Thoracic aorta (tissue), 2 donors: ENCODE measurements at places on chromosomes 11 and 22. TPM values are rescaled to one million over a fixed set of nuclear protein-coding genes. Genes with fewer than 3 reads are reported as not detected.
A peak's percentile ranks its signal among the peaks of the same experiment; 100 is the strongest.

CPT1A gene
- total RNA-seq = 75.3 TPM

IRAG1 gene
- total RNA-seq = 393 TPM

RASGRP2 gene
- 89.1 TPM for total RNA-seq

MPPED1 gene
- total RNA-seq = not detected

FOLR2 gene
- total RNA-seq = 118 TPM

- H3K27ac ChIP-seq = no peak overlapping the region
- no peak overlapping the region for H3K4me3 ChIP-seq
- no peaks in the 10 kb centered on the region for H3K4me1 ChIP-seq
- H3K36me3 ChIP-seq = no peaks in the 10 kb centered on the region
- no peak for DNase-seq
These were observed 24.5 kb upstream of the CCDC134 start for GRCh38 chr22:41775976-41776375.

DNA sequence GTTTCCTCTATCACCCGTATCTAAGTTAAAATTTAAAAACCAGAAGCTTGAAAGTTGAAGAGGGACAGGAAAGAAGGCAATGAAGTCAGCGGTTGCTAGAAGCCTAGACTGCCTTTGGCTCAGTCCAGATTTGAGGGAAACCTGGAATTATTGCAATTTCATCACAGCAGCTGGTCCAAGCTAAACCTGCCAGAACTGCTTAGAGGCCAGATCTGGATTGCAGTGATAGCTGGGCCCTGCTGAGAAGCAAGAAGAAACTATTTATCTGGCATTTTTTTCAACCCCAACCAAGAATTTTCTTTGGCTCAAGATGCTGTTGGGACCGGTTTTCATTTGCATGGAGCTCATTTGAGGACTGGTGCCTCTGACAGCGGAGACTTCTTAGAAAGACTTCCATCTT is 121.5 kb upstream of the TEAD1 start:
- H3K27ac ChIP-seq = peak overlapping the region; percentile 31
- peaks cover 34% of the 10 kb centered on the region for H3K4me1 ChIP-seq
- H3K27me3 ChIP-seq = no peaks in the 10 kb centered on the region
- H3K36me3 ChIP-seq = no peaks in the 10 kb centered on the region
- no peak overlapping the region for H3K4me3 ChIP-seq

DNA sequence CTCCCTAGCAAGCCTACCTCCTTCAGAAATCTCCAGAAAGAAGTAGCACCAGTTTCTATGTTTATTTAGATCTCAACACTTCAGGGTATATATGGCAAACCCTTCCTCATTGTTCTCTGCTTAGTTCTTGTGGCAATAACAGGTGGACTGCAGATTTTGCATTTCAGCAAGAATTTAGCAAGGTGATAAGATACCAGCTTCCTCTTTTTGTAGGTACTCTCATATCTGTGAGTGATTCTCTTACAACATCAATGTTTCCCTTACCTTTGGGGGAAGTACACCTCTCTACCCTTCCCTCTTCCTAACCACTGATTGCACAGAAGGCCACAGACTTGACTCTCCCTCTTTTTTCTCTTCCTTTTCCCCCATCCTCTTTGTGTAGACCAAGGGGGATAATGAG is 230.9 kb upstream of the SESN3 start:
- no peaks in the 10 kb centered on the region for H3K36me3 ChIP-seq
- H3K27ac ChIP-seq = no peak overlapping the region
- no peaks in the 10 kb centered on the region for H3K27me3 ChIP-seq

GRCh38 chr11:92826603-92827002 is 142.8 kb upstream of the MTNR1B start:
- H3K27me3 ChIP-seq = no peaks in the 10 kb centered on the region
- H3K4me3 ChIP-seq = no peak overlapping the region
- no peak for DNase-seq
- no peaks in the 10 kb centered on the region for H3K36me3 ChIP-seq
- H3K27ac ChIP-seq = no peak overlapping the region

GRCh38 chr11:107851704-107852310 is 6.8 kb downstream of the SLC35F2 start:
- DNase-seq = no peak
- no peaks in the 10 kb centered on the region for H3K4me1 ChIP-seq
- no peaks in the 10 kb centered on the region for H3K27me3 ChIP-seq

DNA sequence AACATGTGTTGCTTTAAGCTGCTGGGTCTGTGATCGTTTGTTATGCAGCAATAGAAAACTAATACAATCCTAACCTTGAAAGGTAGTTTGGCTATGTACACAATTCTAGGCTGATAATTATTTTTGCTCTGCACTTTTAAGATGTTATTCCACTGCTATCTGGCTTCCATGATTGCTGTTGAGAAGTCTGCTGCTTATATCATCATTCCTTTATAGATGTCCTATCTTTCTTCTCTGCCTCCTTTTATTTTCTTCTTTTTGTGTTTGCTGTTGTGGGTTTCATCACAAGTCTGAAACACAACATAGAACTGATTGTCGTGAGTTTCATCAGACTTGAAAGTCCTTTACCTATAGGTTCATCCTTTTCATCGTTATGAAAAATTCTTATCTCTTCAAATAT is 24.1 kb downstream of the FXYD6 start:
- H3K4me3 ChIP-seq = no peak overlapping the region
- no peaks in the 10 kb centered on the region for H3K27me3 ChIP-seq
- no peaks in the 10 kb centered on the region for H3K36me3 ChIP-seq
- H3K27ac ChIP-seq = no peak overlapping the region
- DNase-seq = no peak

DNA sequence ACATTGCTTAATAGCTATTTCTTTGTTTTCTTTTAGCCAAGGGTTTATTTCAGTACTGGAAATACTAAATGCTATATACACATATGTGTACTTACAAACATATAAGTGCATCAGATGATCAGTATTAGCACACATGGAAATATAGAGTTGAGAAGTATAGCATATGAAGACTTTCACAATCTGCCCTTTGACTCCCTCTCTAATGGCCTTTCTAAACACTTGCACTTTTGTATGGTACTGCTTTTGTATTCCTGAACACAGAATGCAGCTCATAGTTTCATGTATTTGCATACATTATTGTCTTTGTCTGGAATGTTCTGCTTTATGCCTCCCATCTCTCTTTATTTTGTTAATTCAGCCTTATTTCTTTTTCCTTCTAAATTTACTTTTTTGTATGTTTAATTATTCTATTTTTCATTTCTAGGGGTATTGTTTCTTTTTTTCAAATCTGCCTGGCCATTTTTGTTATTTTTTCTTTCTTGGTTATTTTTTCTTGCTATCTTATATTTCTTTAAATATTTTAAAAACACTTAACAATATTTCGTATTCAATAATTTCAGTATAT is 28.8 kb downstream of the ACER3 start:
- H3K4me3 ChIP-seq = no peak overlapping the region
- no peaks in the 10 kb centered on the region for H3K4me1 ChIP-seq
- DNase-seq = no peak
- H3K36me3 ChIP-seq = no peaks in the 10 kb centered on the region

DNA sequence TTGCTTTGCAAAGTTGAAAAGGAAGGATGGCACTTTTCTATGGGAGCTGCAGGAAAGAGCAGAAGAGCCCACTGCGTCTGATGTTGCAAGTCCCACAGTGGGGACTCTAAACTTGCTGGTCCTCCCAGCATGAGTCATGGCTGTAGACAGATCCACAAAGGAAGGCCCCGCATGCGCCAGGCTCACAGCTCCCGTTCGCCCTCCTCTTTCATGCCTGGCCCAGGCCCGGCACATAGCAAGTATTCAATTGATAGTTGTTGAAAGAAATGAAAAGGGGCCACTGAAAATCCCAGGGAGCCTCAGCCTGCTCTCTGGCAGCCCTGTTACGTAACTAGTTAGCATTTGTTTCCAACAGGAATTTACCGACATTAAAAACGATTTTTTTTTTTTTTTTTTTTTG is 18.9 kb downstream of the AP1B1 start:
- no peaks in the 10 kb centered on the region for H3K27me3 ChIP-seq
- peak overlapping the region; percentile 17 for H3K27ac ChIP-seq
- H3K4me3 ChIP-seq = no peak overlapping the region
- H3K4me1 ChIP-seq = peaks cover 2% of the 10 kb centered on the region
- no peak for DNase-seq

DNA sequence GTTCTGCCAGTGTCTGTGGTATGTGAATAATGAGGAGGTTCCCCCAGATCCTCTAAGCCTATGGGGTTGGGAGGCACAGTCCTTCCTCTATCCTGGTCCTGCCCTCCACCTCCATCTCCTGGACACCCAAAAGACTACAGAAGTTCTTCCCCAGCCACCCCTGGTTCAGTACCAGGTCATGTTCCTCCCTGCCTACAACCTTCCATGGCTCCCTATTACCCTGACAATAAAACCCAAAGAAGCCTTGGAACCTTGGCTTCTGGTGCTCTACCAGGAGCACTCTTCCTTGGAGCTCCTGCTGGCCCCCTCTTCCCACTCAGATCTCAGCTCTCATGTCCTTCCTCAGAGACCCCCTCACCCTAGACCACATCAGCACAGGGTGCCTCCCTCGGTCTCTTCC is 12.9 kb downstream of the TRPM5 start:
- H3K4me3 ChIP-seq = no peak overlapping the region
- no peak for DNase-seq
- no peaks in the 10 kb centered on the region for H3K4me1 ChIP-seq
- H3K27ac ChIP-seq = no peak overlapping the region

DNA sequence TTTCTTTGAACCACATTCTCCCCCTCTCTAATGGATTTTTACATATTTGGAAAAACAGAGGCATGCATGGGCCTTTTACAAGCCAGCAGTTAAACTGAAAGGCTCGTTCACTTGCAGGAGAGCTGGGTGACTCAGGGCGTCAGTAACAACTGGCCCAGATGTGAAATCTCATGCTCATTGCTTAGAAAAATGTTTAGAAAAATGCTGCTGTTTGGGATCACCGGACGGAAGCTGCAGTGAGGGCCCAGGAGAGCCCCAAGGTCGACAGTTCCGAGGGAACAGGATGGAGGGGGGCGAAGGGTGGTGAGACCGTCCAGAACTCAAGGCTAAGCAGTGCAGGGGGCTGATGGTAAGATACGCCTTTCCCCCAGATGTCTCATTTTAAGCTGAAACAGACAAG is 41.7 kb upstream of the SMTN start:
- peak overlapping the region; percentile 10 for H3K4me3 ChIP-seq
- H3K27me3 ChIP-seq = no peaks in the 10 kb centered on the region
- peak overlapping the region; percentile 89 for H3K27ac ChIP-seq
- H3K4me1 ChIP-seq = peaks cover 17% of the 10 kb centered on the region
- DNase-seq = no peak
- H3K36me3 ChIP-seq = no peaks in the 10 kb centered on the region

- no peaks in the 10 kb centered on the region for H3K27me3 ChIP-seq
- H3K4me1 ChIP-seq = peaks cover 10% of the 10 kb centered on the region
- H3K4me3 ChIP-seq = no peak overlapping the region
These were observed 91.0 kb upstream of the ARHGAP32 start for GRCh38 chr11:129283141-129283540.

DNA sequence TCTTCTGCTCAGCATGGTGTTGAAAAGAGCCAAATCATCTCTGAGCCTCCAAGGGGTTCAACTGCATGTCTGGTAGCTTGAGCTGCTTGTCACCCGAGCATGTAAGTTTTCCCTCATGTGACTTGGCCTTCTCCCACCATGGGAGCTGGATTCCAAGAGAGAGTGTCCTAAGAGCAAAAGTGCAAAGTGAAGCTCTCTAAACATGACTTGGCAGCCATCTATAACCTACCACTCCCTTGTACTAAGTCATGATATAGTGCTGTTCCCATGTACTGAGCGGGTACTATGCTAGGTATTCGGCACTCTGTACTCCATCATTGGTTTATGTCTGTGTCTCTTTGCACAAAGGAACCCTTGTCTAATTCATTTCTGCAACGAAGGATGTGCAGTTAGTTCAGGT is 19.1 kb downstream of the SEZ6L start:
- DNase-seq = no peak
- H3K27me3 ChIP-seq = no peaks in the 10 kb centered on the region
- H3K36me3 ChIP-seq = no peaks in the 10 kb centered on the region
- H3K4me1 ChIP-seq = no peaks in the 10 kb centered on the region
- H3K27ac ChIP-seq = no peak overlapping the region

DNA sequence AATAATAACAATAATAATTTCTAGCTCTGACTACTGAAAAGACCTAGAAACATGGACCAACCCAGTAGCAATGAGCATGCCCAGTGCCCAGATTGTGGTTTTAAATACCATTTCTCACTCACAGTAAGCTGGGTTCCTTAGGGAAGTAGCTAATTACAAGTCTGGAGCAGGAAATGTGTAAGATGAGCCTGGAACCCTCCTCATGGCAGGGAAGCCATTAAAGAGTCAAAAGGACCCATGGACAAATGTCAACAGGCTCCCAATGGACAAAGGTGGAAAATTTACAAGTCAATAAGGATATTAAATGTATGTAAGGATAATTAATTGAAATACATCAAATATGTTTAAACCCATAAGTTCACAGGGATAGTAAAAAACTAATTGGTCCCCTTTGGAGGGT is 10.6 kb upstream of the CSNK2A3 start:
- no peaks in the 10 kb centered on the region for H3K4me1 ChIP-seq
- no peaks in the 10 kb centered on the region for H3K36me3 ChIP-seq
- no peak overlapping the region for H3K4me3 ChIP-seq
- no peak overlapping the region for H3K27ac ChIP-seq

GRCh38 chr22:27573280-27574001 is 228.1 kb downstream of the MN1 start:
- no peak overlapping the region for H3K4me3 ChIP-seq
- no peak overlapping the region for H3K27ac ChIP-seq
- no peak for DNase-seq
- H3K4me1 ChIP-seq = no peaks in the 10 kb centered on the region
- H3K27me3 ChIP-seq = no peaks in the 10 kb centered on the region

DNA sequence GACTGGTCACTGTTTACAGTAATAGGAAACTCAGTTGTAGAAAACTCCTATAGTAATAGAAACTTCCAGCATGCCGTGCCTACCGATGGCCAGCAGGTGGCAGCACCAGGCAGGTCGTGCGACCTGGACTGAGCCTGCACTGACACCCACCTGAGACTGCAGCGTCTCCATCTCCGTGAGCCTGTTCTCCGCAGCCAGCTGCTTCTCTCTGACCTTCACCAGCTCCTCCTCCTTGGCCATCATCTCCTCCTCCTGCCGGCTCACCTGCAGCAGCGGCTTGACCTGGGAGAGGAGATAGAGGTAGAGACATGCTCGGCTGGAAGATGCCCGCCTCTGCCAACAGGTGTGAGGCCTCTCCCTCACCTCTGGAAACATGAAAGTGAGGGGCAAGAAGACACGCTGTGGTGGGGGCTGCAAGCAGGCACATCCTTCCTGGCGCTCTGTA is 48.5 kb downstream of the APOL1 start:
- no peaks in the 10 kb centered on the region for H3K4me1 ChIP-seq
- H3K27me3 ChIP-seq = no peaks in the 10 kb centered on the region
- no peak for DNase-seq
- no peak overlapping the region for H3K4me3 ChIP-seq
